ENCODE measurements at places on chromosomes 12 and 14.

DNA sequence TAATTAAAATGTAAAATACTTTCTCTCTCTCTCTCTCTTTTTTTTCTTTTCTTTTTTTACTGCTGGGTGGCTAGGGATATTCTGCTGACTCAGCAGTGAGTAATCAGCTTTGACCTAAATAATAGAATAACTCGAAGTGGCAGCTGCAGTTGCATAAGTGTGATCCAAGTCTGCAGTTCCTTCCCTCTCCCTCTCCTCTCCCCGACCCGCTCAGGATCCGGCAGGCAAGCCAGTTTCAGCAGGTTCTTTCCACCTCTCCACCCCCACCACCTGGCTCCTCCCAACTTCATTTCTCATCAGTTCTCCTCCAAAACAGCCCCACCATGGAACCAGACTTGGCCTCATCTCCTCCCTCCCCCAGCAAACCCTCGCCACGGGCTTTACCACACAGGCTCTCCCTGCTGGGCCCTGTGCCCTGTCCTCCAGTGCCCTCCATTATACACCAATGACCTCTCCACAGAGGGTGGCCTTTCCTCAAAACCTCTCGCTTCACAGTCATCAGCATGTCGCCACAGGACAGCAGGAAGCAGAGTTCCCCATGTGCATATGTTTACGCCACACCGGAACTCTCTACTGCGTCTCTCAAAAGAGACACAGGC is 22.4 kb downstream of the SLC7A8 start:
- no peak for DNase-seq

- no peak for DNase-seq
Observed at GRCh38 chr14:90424075-90424474, 27.2 kb downstream of the CALM1 start.

- no peak for DNase-seq
Observed at GRCh38 chr12:51374361-51374760, 16.8 kb downstream of the GALNT6 start.

DNA sequence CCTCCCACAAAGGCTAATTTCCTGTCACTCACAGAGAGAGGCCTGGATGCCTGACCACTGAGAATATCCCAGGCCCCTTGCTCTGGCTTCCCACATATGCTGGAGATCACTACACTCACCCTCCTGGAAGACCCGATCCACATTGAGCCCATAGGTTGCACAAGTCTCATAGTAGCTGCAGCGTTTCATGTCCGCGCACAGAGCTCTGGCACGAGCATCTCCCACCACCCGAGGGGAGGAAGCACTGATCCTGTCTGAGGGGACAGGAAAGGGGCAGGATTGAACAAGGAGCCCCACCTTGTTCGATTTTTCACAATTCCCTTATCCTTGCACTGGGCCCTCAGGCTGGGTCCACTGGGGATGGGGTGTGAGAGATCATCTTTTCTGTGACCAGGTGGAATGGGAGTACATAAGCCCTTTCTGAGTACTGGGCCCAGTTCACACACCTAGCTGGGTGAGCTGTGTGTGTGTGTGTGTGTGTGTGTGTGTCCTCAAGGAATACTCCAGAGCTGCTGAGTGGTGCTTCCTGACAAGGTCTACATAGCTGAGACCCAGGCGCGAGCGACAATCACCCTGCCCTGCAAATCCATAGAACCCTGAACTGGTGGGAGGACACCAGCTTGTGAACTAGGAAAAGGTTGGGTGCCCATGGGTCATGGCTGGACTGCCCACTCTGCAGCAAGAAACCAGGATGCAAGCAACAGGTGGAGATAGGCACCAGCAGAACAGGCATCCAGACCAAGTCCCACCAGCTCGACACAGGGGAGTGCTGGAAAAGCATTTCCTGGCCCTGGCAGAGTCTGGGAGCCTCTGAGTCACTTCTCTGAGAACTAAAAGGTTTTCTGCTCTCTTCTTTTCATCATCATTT is 5.6 kb downstream of the AGAP2 start:
- DNase-seq = no peak

DNA sequence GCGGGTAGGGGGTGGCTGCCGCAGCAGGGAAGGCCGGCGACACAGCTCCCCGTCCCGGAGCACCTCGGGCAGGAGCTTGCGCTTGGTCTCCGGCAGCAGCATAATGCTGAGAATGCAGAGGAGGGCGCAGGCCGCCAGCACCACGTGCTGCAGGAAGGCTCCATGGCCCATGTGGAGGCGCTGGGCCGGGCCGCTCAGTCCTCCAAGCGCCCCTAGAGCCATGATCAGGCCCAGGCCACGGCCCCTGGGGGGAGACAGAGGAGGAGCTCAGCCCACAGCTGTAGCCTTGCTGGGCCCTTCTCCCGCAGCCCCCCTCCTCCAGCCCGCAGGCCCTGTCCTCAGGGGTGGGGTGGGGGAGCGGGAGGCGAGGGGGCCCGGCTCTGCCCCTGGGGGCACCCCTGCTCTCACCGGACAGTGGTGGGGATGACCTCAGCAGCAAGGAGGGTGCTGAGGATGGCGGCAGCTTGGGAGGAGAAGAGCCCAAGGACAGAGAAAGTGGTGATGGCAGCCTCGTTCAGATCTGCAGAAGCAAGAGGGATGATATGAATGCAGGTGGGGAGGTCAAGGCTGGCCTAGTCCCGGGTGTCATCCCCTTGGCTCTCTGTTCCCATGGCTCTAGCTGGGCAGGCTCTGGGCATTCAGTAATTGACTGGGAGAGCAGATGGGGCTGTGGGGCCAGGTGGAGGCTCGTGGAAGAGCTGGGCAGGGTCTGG is 5.8 kb downstream of the SLC22A17 start:
- DNase-seq = no peak

DNA sequence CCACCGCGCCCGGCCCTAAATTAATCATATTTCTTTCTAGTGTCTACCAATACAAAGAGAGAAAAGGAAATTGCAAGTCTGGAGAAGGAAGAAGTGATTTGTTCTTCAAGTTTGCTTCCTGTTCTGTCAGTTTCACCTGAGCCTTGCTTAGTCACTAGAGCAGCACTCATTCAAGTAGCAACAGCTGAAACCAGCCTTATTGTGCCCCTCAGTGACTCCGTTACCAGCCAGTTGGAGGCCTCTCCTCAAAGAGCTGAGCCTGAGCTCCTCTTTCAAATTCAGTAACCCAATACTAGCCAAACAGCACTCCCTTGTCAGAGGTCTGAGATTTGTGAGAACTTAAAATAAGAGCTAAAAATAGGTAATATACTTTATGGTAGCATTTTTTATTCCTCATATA is 17.4 kb downstream of the PAWR start:
- DNase-seq = no peak

DNA sequence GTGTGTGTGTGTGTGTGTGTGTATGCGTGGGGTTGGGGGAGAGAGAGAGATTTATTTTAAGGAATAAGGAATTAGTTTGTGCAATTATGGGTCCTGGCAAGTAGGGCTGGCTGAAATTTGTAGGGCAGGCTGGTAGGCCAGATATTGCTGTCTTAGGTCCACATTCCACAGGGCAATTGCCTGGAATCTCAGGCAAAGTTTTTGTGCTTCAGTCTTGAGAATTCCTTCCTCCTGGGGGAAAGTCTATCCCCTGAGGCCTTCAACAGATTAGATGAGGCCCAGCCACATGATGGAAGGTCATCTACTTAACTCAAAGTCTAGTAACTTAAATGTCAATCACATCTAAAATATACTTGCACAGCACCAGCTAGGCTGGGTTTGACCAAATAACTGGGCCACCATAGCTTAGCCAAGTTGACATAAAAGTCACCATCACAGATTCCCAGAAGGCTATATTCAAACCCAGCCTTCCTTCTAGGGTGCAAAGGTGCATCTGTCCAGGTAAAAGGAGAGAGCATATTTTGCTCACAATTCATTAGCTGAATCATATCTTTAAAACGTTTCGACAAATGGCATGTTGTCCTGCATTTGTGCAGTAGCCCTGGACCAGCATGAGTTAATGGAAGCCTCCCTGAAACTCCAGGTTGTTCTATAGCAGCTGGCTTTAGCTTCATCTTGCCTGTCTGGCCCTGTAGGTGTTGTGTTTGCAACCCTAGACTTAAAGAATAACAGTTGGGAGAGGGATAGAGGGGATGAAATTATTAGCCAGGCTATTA is 63.1 kb downstream of the C14orf132 start:
- no peak for DNase-seq

DNA sequence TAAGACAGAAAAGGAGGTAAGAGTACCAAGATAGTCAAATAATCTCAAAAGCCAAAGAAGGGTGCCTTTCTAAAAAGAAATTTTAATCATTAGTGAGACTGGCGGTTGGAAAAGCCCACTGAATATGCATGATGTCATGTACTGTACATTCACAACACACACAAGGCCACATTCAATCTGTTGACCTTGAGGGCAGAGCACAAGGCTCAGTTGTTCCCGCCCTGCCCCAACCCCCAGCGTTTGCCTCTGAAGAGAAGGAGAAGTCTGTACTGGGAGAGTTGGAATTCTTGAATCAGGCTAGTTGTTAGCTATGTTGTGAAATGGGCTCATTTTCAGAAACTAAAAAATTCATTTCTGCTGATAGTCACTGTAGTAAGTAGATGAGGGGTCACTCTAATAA is 50.2 kb upstream of the NID2 start:
- no peak for DNase-seq

DNA sequence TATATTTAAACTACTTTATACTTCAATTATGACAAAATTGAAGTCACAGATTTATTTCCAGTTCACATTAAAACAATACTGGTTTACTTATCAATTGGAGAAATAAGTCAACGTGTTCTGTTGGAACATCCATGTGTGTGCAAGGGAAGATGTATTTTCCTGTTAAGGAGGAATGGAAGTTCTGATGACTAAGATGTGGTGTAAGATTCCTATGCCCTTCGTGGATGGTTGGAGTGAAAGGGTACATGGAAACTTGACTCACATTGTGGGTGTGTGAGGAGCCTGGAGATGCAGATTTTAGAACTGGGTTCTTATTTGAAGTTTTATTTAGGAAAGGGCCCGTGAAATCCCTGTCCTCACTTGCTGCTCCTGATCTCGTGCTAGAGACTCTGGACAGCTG is 95.3 kb downstream of the CATSPERB start:
- DNase-seq = no peak

DNA sequence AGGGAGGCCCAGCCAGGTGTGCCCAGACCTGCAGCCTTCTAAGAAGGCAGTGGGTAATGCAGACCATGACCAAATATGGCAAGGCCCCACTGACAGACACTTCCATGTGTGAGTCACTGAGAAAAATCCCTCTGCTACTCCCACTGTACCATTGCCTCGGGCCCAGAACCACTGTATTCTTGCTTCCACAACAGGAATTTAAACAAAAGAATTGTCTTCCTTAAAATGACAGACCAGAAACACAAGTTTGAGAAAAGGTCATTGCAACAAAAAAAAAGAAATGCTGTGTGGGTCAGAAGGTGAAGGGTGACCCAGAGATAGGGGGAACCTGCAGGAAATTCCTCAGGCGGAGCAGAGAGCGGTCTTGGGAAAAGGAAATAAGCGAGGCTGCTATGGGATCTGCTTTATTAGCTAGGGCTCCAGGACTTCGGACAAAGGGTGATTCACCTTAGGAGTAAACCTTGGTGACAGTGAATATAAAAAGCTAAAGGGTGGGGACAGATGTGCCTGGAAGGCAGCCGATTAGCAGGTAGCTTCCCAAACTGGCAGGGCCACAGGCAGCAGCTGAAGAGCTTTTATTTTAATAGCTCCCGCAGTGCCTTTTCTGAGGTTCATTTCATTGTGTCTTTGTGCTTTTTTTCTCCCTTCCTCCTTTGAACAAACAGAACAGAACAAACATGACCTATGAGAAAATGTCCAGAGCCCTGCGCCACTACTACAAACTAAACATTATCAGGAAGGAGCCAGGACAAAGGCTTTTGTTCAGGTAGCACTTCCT is 185.3 kb upstream of the BCL2L14 start:
- no peak for DNase-seq
